ENCODE measurements at places on chromosomes 3 and 15.

DNA sequence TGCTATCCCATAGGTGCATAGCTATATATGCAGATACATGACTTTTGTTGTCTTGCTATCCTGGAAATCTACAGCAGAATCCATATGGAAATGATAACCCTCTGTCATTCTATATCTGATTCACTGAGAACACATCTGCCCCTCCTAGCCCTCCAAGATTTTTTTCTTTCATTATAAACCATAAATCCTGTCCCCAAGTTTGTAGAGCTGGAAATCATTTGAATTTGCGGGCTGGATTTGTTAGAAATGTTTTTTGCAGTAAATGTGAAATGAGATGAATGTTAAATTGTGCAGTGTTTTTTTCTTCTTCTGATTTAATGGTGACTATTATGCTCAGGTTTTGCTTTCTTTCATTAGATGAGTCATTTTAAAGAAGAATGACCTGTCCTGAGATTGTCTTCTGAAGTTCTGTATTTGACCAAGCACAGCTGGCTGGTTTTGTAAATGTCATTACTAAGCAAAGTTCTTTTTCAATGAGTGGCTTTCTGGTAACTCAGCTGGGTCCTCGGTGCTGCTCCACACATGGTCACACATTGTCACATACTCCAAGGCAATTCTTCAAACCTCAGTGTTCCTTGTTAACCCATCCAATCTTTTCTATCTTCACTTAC, 25.3 kb upstream of the ABHD17C start:
- no peak for DNase-seq

GRCh38 chr3:194386648-194387047, 12.4 kb downstream of the GP5 start:
- no peak for DNase-seq

GRCh38 chr15:58440158-58440910, 8.5 kb downstream of the LIPC start:
- peak; percentile 39 for DNase-seq

- peak; percentile 88 for DNase-seq
These were observed 34.8 kb downstream of the EIF4E3 start for GRCh38 chr3:71690341-71690841.

DNA sequence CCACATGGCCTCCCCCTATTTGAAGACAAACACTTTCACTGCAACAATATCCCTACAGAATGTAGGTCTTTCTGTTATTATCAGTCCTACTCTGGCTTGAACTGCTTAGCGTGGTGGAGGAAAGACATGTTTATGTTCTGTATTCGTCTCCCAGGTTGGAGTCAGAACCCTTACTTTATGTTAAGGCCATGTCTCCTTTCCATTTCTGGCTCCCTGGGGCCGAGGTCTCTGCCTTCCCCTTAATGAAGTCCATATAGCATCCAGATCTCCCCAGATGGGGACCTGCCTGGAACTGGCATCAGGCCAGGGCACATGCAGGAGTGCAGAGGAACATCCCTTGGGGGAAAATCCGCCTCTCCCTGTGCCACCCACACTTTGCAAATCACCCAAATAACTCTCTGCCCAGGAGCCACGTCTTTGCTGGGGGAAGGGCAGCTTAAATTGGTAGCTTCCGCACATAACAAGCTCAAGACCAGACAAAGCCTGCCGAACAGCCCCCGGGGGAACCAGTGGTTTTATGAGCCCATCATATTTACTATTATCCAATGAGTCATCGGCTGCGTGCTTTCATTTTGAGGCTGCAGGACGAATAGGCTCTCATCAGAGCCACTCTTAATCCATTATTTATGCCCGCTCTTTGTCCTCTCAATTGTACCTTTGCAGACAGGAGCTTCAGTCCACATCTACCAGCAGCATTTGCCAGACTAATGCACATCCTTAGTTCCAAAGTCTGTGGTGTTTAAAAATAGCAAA, 237.0 kb downstream of the UACA start:
- DNase-seq: peak; percentile 83

- no peak for DNase-seq
These were observed 259.6 kb upstream of the CTNNB1 start for GRCh38 chr3:40939741-40940130.

- no peak for DNase-seq
These were observed 37.8 kb upstream of the HCLS1 start for GRCh38 chr3:121698476-121698875.

DNA sequence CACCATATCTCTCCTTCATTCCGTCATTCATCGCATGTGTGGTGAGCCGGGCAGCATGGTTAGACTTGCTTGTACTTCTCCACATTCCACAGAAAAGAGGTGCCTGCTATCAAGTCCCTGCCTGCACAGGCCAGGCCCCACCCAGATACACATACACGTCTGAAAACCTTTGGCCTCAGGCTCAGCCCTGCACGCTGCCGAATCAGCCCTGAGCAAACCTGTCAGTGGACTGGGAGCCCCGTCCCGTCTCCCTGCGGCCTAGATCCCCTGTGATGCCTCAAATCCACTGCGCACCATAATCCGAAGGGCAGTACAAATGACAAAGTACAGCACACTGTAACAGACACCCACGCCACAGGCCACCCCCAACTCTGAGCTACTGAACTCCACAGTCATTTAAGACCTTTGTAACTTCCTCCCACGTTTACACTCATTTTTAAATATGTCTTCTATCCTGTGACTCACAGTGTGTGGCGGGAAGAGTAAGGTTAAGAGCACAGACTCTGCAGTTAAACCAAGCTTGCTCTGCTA, 67.1 kb downstream of the MB21D2 start:
- peak; percentile 83 for DNase-seq

GRCh38 chr15:52980446-52980845, 190.3 kb upstream of the ONECUT1 start:
- no peak for DNase-seq

GRCh38 chr15:46420990-46421389, 786.2 kb downstream of the SQOR start:
- DNase-seq: no peak

DNA sequence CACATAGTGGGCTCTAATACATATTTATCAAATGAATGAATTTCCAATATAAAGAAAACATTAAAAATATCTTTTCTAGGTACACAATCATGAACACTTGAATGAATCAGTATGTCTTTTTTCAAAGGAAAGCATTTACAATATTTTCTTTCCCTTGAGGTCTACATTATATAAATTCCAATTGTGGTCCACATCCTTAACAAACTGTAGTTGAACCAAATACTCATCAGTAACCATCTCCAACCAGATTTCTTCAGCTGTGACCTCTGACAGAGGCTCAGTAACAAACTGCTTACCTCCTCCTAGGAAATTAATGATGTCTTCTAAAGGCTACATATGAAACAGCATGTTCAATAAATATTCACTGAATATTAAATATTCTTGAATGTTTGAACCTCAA, 58.8 kb downstream of the CFAP20DC start:
- peak; percentile 9 for DNase-seq

DNA sequence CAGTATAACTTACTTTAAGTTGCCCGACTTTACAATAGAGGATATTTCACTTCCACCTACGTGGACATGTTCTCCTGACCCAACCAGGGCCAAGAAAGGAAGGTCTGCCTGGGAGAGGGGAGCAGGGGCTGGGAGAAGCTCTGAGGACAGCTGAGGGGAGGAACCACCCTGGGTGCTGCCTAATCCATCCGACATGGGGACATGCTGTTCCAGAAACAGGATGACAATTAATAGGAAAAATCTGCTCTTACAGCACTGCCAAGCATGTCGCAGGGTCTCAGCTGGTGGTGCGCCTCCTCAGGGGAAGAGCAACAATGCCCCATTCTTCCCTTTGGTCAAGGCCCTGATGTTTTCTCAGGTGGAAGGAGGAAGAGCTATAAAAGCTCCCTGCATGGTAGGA, 132.3 kb downstream of the NTRK3 start:
- no peak for DNase-seq

DNA sequence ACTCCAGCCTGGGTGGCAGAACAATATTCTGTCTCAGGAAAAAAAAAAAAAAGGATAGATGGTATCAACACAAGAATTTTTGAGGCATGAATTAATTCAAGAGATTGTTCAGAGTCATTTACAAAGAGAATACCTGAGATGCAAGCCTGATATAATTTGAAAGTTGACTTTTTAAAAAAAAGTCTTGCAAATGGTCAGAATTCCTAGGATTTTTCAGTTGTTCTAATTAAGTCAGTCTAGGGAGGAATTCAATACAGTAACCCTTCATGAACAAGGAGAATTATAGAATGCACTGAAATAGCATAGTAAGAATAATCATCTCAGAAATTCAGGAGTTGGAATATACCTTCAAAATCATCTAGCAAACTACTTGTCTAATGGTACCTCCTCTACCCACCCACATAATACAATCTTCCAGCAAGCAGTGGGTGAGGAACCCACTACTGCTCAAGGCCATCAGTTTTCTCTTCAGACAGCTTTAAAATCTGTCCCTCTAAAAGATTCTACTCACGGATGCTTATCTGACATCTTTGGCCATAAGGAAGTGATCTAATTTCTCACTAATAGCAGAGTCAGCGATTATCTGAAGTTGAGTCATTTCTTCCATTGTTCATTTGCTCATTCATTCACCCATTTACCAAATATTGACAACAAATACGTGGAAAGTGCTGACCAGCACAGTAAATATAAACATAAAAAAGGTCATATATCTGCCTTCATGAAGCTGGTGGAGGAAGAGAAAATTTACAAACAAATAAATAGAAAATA, 159.6 kb downstream of the GREM1 start:
- DNase-seq: no peak

DNA sequence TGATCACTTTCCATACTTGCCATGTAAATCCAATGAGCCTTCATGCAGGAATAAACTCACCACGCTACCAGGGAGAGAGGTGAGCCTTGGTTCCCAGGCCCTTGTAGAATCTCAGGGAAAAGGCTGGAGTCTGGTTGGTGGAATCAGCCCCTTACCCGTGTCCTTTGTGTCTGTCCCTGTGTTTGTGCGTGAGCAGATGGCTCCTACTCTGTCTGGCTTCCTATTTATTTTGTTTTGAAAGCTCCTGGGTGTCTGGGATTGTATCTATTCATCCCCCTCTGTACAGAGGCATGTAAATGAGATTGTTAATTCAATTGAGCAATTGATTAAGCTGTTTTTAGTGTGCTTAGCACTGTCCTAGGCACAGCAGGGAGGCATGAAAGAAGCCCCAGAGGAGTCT, 278.1 kb downstream of the THSD4 start:
- DNase-seq: no peak

GRCh38 chr3:156174229-156174847, 54.0 kb downstream of the KCNAB1 start:
- DNase-seq: peak; percentile 39

DNA sequence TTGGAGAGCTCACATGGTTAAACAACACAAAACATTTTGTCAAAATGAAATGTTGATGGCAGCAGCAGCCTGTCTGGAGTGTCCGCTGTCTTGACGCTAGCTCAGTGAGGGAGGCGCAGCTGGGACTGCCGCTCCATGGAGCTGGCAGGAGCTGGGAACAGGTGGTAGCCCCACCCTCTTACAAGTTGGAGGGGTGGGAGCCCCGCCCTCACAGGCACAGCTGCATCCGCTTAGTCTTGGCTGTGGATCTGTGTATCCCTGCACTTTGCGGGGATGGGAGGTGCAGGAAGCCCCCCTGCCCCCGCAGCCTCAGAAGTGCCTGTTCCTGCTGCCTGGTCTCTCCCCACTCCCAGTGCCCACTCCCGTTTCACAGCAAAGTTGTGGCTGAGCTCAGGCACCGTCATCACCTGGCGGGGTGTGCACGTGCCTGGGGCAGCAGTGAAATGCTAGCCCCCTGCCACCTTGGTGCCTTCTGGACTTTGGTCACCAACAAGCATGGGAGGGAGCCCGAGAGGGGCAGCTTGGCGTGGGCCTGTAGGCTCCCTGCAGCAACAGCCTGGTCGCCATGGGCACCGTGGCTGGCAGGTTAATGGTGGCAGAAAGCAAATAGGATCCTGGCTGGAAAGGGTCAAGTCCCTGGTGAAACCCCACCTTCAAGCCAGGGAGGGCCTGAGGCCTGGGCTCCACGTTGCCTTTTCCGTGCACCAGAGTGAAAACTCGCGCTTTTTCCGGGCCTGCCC, 53.8 kb upstream of the CADM2 start:
- no peak for DNase-seq

DNA sequence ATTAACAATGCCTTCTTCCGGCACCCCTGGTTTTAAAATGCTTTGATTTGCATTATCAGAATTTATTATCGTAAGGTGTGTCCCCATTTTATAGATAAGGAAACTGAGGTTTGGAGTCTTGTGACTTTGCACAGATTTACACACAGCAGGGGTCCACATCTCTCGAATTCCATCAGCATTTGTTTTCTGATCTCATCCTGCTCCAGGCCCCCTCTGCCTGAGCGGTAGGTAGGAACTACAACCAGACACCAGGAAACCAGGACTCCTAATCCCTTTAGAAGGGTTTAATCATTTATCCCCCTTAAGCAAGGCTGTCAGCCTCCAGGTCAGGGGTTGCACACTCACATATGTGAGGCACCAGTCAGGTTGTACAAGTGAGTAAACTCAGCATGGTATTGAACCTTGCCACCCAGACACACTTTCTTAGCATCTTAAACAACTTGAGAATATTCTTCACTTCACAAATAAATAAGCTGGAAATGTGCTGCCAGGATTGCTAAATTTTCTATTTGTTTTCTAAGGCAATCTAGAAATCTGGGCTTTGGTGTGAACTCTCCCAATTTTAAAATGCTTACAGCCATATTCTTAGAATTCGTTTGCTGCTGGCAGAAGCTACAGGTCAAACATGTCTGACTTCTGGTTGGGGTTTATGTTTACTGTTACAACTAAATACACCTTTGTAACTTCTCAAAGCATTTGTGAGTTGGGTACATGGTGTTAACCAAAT, 31.7 kb upstream of the CMTM7 start:
- no peak for DNase-seq

DNA sequence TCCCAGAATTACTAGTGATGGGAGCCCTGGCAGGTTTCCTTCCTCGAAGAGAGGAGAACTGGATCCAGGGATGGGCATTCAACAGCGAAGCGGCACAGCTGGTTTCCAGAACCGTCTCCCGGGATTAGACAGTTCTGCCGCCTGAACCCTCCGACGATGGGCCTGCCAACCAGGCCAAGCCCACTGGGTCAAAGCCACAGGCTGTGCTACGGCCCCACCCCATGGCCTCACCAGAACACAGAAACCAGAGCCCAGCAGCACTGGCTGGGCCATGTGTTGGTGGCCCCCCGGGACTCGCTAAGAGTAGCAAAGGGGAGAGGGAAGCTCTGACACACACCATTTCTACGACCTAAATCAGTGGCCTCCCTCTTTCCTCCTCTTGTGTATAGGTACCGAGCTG, 2.2 kb downstream of the C15orf62 start:
- no peak for DNase-seq

DNA sequence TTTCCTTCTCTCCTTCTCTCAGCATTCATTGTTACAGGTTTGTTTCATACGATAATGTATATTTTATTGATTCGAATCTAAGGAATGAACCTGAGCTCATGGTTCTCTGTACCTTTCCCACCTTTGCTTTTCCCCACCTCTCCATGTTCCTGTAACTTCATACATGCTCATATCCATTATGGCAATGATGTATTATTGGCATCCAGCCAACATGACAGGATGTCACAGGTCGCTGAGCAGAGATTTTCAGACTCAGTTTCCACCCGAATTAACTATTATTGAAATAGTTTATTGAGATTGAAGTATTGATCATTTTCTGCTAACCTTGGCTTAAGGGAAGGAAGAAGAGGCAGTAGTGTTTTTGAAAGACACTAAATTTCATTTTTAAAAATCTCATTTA, 64.8 kb downstream of the MAP2K5 start:
- DNase-seq: no peak

- DNase-seq: no peak
These were observed 65.3 kb downstream of the LRTM1 start for GRCh38 chr3:54862526-54862925.
